ENCODE measurements at places on chromosomes 12 and 14.

- no peak for DNase-seq
Measured at GRCh38 chr14:26067341-26067740, 530.5 kb downstream of the NOVA1 start.

DNA sequence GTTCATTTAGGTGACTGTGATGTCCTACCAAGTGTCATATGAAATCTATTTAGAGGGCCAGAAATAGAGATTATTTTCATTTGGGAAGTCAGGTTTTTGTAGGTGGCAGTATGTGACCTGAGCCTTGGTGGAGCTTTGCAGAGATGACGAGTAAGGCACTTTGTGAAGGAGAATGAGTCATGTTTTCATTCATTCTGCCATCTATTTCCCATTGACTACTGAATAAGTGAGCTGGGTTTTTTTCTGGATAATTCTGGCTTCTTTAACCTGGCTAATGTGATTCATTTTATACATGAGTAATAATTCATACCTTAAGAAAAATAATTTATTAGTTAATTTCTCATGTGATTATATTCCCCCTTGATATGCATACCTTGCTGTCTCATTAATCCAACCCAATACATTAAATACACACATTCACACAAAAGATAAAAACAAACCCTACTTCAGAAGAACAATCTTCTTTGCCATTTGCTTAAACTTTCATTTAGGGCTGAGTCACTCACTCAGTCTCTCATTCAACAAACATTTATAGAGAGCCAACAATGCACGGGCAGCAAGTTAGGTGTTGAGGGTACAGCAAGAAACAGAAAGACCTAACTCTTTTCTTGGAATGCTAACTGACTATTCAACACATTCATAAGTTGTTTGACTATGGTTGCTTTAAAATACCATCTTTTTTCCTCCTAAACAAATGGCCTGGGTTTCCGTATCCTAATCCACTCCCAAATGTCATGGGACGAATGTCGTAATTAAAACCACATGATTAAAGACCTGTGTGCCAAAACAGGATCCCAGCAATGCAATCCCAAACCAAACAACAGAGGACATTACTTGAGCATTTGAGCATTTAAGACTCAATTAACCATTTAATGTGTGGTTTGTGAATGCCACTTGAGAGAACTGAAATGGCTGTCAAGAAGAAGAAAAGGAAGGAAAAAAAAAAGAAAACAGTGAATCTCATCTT is 78.0 kb downstream of the KITLG start:
- DNase-seq, result no peak

- no peak for DNase-seq
Measured at GRCh38 chr12:77131977-77132490, 66.7 kb upstream of the E2F7 start.

GRCh38 chr14:39173198-39173597 is 1.9 kb upstream of the PNN start:
- DNase-seq, result no peak

DNA sequence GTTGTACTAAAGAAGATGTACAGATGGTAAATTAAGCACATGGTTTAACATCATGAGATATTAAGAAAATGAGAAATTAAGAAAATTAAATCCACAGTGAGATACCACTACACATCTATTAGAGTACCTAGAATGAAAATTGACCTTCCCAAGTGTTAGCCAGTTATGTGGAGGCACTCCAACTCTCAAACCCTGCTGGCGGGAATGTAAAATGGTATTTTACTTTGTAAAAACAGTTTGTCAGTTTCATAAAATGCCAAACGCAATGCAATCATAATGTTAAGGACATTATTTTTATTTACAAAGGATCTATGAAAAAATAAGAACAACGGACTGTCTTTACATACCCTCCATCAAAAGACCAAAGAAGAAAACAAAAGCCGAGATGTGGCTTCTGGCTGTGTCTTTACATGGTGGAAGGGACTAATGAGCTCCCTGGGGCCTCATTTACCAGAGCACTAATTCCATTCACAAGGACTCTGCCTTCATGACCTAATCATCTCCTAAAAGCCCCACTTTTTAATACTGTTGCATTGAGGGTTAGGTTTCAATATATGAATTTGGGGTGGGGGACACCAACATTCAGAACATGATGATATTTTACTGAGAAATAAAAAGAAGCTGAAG is 1178.7 kb downstream of the AACS start:
- DNase-seq, result no peak

GRCh38 chr12:6375269-6376078 is at the start of gene SCNN1A:
TSS of gene SCNN1A (minus strand) at chr12:6375563. CDS start at chr12:6374783, 780 bp downstream.
- DNase-seq, result no peak

DNA sequence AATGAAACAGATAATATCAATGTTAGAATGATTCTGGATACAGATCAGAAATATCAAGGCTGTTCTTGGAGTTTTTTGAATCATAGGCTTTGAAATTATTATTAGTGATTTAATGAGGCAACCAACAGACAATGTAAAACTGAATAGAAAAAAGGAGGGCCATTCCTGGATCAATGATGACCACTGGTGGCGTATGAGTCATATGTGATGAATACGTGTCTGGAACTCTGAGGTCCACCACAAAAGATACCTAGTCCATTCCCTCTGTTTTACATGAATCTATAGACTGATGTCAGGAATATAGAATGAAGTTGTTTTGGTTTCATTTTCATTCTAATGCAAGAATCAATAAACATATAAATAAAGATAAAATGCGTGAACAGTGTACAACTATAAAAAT is 78.3 kb upstream of the RTL1 start:
- no peak for DNase-seq

GRCh38 chr14:88895116-88895515 is 70.7 kb downstream of the TTC8 start:
- DNase-seq, result no peak

DNA sequence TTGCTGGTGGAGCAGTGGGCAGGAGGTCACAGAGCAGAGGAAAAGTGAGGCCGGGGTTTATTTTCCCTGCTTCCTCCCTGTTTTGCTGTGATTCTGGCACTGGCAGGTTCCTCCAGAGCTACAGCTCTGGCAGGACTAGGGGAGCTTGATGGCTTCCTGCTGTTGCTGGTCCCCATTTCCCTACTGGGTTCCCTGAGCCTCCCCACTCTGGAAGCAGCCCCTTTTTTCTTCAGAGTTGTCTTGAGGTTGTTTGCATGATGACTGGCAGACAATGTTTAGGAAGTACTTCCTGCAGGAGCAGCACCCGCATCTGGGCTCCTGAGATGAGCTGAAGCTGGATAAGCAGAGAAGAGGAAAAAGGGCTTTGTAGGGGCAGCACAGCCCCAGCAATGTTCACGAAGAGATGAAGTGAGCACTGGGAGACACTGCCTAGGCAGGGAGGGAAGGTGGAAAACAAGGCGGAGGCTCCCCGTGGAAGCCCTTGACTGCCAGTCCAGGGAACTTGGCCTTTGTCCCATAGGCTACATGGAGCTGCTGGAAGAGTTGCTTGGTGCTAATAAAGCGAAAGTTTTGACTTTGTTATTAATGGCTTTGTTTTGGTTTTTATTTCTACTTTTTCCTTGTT is 126.9 kb downstream of the SLC38A6 start:
- no peak for DNase-seq

DNA sequence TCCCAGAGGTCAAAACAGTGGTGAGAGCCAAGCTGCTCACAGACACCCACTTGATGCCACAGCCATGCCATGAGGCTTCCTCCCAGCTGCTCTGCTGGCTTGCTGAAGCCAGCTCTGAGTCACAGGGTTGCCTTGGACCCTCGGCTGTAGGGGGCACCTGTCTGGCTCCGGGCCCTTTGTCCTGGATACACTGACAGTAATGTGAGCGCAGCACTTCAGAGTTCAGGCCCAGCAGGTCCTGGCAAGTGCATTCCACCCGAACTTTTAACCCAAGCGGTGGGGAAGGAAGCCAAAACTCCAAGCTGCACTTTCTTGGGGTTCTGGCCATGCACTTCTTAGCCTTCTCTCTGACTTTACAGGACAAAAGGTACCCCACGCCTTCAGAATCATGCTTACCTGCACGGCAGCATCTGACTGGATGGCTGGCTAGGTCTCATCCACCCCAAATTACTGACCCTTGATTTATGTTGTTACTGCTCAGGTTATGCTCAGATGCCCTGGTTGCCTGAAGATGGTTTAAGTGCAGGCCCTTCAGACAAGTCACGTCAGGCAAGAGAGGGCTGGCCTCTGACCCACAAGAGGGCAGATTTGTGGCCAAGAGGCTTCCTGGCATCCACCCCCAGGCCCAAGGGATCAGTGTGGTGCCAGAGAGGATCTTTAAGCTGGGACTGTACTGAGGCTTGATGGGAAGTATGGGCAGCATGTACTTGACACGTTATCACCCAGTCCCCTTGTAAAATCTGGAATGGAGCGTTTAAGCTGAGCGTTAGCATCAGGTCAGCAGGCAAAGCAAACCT is 24.8 kb downstream of the SLC25A29 start:
- DNase-seq, result no peak

GRCh38 chr14:68274725-68275124 is 455.1 kb downstream of the RAD51B start:
- no peak for DNase-seq

- DNase-seq, result no peak
Measured at GRCh38 chr12:13326076-13326475, 129.6 kb downstream of the EMP1 start.

GRCh38 chr12:116204169-116204568 is 73.3 kb downstream of the MED13L start:
- DNase-seq, result no peak

DNA sequence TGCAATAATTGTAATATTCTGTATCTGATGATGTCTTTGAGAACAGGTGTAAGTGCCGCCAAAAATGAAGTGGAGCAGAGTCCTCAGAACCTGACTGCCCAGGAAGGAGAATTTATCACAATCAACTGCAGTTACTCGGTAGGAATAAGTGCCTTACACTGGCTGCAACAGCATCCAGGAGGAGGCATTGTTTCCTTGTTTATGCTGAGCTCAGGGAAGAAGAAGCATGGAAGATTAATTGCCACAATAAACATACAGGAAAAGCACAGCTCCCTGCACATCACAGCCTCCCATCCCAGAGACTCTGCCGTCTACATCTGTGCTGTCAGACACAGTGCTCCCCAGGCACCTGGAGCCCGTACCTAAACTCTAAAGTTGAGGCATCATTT is 268.7 kb downstream of the DAD1 start:
- no peak for DNase-seq

- DNase-seq, result no peak
Measured at GRCh38 chr14:32578181-32578580, 249.1 kb downstream of the AKAP6 start.

- no peak for DNase-seq
Measured at GRCh38 chr14:68032154-68032553, 212.6 kb downstream of the RAD51B start.

GRCh38 chr14:100738269-100738691 is 11.6 kb downstream of the DLK1 start:
- no peak for DNase-seq

DNA sequence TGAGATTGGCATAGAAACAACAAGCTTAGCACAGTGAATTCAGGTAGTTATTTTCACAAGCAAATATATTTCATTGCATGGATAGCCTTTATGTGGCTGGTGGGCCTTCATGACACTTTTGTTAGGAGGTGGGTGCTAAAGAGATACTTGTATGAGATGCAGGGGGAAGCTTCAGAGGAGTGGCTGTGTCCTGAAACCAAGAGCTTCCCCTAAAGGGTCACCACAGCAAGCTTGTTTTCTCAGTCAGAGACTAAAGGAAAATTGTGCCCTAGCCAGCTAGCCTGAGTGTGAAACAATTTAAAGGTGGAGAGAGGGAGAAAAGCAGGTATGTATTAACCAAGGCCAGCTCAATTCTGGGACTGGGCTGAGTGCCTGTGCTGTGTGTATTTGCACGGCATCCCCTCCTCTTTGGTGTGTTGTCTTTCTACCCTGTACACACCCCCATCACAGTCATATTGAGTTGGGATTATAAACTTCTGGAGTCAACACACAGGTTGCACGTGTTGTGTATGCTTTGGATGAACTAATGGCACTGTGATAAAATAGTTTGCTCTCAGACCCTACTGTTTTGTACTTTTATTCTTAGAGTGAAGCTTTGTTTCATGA is 79.2 kb downstream of the RASSF8 start:
- DNase-seq, result no peak

DNA sequence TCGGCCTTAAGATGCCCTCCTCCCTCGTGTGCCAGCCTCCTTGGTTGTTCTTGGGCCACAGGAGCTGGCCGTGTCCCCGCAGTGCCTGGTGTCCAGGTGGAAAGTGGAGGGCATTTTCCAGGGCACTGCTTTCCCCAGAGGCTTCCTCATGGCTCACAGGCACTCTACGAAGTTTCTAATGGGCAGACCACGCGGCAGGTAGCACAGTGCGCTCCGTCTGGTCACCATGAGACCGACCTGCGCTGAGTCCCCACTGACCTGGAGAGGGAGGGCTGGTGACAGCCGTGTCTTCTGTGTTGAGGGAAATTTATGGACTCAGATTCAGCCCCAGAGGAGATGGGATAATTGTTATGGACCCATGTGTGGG is 186.3 kb downstream of the ADGRD1 start:
- DNase-seq, result no peak

DNA sequence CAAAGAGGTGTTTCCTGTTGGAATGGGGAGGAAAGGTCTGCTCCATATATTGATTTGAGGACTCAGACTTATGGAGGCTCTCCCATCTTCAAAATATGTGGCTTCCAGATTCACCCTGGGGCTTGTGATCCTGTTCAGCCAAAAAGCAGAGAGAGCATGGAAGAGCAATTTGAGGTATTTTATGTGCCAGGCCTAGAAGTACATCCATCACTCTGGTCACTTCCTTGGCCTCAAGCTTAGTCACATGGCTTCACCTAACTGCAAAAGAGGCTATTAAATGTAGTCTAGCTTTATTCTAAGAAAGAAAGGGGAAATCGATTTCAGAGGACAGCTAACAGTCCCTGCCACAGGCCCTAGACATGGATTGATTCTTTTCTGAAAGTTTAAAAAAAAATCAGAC is 86.2 kb downstream of the C12orf50 start:
- DNase-seq, result no peak

DNA sequence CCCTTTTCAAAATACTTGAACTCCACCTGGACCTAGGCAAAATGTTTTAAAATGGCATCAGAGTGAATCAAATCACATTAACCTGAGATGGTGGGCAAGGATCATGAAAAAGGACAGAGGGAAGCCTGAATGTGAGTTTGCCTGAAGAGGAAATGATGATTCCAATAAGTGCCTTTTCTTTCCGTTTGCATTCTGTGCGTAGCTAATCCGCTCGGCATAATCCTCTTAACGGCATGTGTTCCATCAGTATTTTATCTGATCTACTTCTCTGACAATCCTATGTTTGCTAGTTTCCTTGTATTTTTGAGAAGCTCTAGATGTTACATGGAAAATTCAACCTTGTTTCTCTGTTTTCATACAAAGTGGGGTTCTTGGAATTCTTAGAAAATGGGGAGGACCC is 354.6 kb downstream of the NRXN3 start:
- DNase-seq, result no peak

GRCh38 chr14:32366256-32366879 is 37.3 kb downstream of the AKAP6 start:
- DNase-seq, result no peak

All from GM06990 (cell line).